Stimulated activated CD8-positive, alpha-beta memory T cell treated with anti-CD3 and anti-CD28 coated beads, Interleukin-4, amount 100 ng/mL, for 4 hours (primary cell): ENCODE measurements at places on chromosomes 5 and 9.

DNA sequence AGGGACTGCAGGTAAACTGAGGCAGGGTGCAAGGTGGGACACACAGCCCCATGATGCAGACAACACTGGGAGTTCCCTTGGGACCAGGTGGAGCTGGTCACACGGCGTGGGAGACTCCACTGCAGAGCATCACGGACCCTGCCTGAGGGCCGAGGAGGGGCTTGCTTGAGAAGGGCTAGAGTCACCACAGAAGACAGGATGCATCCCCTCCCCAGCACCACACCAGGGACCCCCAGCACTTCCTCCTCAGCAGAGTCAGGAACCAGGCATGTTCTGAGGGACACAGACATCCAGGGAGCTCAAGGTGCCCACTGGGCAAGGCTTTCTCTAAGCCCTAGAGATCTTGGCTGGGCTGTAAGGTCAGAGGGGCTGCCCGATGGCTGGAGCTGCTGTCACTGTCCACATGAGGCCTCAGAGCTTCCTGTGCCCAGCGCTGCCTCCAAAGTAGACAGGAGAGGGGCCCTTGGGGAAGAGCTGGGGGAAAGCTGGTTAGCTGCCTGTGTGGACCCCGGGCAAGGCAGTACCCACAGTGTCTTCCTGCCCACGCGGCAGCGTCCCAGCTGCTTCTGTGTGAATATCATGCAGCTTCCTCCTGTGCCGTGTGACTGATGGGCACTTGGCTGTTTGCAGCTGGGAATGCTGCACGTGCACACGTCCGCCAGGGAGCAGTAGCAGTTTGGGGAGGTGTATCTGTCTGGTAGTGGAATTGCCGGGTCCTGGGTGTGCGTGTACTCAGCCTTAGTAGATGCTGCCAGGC is 176.6 kb downstream of the CACNA1B start:
- DNase-seq, result no peak

GRCh38 chr9:133569121-133569785 is 34.7 kb downstream of the ADAMTSL2 start:
- DNase-seq, result no peak

DNA sequence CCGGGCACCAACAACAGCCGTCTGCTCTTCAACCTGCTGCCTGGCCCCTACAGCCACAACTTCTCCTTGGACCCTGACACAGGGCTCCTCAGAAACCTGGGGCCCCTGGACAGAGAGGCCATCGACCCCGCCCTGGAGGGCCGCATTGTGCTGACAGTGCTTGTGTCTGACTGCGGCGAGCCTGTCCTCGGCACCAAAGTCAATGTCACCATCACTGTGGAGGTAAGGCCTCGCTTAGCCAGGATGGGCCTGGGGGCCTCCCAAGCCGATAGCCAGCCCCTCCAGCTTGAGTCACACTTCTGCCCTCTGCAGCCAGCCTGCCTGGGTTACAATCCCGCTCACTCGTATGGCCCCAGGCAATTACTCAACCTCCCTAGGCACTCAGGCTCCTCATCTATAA is 28.6 kb downstream of the GPRIN1 start:
- no peak for DNase-seq

- no peak for DNase-seq
Measured at GRCh38 chr5:102087906-102088305, 208.2 kb downstream of the SLCO4C1 start.

DNA sequence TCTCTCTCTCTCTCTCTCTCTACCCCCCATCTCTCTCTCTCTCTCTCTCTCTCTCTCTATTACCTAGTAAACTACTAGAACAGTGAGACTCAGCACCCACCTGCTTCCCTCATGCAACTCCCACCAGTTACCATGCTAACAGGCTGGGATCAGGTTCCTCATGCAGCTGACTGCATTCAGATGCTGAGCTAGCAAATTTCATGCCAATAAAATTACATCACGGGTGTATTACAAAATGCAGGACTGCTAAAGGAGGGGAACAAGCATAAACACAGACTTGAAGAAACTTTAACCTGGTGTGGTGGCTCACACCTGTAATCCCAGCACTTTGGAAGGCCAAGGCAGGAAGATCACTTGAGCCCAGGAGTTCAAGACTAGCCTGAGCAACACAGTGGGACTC is 76.0 kb downstream of the CEMIP2 start:
- no peak for DNase-seq

GRCh38 chr9:75866273-75866871 is 24.1 kb upstream of the PCSK5 start:
- no peak for DNase-seq

- DNase-seq, result no peak
Measured at GRCh38 chr5:35876922-35877321, 20.2 kb downstream of the IL7R start.

DNA sequence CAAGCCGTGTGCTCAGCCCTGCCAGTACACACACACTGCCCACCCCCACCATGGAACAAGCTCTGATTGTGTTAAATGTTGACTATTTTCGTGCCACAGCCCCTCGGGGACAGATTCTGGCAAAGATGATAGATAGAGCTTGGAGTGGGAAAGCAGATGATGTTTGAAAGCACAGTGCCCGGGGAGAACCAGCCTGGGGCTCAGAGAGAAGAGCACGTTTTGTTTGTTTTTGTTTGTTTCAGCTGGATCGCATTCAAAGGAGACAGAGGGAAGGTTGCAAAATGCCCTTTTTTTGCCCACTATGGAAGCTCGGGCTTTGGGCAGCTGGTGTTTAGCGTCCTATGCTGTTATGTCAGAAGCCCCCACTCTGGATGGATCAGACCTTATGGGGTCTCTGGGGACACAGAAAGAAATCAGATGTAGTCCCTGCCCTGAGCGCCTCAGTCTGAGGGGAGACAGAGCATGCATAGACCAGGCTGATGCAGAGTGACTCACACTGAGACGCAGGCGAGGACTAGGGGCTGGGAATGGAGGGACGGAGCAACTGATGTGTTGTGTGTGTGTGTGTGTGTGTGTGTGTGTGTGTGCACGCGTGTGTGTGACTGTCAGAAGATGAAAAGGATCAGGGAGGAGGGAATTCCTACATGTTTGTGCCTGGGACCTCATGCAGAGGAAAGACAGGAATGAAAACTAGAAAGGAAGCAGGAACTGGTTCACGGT is 229.7 kb downstream of the MELK start:
- DNase-seq, result no peak

DNA sequence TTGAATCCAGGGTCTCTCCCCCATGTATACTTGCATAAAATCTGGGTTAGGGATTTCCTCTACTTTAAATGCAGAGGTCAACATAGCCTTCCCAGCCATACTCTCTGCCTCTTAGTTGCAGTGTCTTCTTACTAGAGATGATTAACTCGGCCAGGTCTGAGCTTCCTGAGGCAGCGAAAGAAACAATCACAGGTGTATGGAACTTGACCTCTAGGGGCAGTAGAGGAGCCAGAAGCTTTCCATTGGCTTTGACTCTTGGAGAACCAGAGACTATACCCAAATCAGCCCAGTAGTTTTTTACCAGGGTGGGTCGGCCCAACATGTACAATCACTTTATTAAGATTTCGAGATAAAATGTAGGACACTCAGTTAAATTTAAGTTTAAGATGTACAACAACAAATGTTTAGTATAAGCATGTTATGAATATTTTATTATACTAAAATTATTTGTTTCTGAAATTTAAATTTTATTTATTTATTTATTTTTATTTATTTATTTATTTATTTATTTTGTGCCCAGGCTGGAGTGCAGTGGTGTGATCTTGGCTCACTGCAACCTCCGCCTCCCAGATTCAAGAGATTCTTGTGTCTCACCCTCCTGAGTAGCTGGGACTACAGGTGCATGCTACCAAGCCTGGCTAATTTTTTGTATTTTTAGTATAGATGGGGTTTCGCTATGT is 48.0 kb upstream of the DMRT3 start:
- DNase-seq, result no peak

DNA sequence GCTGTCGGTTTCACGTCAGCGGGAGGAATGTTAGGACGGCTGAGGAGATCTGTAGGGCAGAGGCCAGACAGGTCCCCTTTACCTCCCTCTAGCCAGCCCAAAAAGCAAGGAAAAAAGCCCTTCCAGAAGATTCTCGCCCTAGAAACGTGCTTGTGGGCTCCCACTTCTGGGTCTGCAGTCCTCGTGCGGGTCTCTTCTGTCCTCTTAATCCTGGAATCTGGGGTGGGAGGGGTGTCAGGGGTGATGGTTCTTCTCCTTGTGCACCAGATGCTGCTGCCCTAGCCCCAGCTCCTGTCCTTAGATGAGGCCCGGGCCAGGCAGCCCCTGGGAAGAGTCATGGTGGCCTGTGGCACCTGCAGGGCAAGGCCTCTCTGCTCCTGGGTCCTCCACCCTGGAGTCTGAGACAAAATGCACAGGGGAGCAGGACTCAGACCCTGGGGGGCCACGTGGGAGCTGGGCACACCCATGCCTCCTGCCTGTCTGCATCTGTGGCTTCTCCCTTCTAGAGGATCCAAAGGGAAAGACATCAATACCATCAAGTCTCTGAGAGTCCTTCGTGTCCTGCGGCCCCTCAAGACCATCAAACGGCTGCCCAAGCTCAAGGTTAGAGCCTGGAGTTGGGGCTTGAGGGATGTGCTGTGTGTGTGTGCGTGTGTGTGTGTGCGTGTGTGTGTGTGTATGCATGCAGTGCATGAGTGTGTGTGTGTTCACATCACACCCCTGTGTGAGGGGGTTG is 174.2 kb downstream of the CACNA1B start:
- DNase-seq, result no peak

GRCh38 chr5:19790829-19791466 is 197.1 kb downstream of the CDH18 start:
- DNase-seq, result no peak

DNA sequence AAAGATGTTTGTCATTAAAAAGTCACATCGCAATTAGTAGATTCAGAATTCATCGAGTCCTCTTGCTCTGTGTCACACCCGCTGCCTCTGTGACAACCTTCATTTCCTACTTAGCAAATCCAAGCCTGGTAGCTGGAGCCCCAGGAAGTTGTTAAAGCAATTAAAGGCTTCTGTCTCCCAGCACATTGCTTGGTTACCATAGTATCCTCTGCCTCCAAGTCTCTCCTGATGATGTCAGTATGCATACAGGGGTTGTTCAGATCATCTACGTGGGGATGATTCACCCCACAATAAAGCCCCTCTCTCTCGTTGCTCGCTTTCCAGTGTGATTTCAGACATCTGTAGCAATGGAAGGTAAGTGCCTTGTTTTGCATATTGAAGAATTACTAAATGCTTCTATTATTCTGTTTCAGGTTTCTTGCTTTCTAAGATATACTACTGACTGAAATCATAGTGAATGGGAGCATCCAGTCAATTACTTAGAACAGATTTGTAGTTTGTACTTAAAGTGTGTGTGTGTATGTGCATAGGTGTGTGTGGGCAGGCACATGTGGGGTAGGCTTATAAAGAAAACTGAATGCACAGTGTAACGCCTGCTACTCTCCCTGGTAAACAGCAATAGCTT is 52.9 kb downstream of the PAM start:
- DNase-seq, result no peak

GRCh38 chr5:6183391-6184390 is 194.7 kb downstream of the MED10 start:
- no peak for DNase-seq
